ENCODE measurements at places on chromosomes 5 and 9.
A peak's percentile ranks its signal among the peaks of the same experiment; 100 is the strongest.

DNA sequence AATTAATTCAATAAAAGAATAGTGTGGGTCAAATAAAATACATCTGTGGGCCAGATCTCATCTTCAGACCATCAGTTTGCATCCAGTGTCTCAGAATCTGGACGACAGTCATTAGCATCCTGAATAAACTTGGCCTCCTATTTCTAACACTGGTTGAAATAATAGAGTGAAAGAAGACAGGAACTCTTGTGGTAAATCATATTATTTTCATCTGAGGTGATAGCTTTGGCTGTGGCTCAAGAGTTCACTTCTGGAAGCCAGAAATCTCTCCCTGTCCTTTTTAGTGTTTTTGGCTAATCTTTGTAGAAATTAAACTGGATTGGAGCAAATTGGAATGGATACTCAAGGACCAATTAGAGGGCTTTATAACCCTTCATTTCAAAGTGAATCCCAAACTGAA lies 63.4 kb upstream of the HMHB1 start:
- no peak for DNase-seq

DNA sequence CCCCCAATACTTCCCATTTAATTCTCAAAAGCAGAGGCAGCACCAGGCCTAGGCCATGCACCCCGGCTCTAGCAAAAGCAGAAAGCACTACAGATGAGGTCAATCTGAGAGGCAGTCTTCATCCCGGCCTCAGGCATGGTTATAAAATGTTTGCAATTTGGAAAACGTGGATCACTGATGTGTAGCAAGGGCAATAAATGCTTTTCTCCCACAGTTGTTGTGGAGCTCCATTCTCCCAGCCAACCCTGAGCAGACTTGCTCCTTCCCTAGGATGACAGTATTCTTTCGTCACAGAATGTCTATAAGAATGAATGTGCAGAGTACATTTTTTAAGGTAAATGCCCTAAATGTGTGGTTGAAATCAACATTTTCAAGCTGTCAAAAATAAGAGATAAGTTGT lies 157.3 kb upstream of the DAPK1 start:
- DNase-seq, result no peak

GRCh38 chr9:121675969-121676822 lies 24.8 kb downstream of the DAB2IP start:
- DNase-seq, result no peak

GRCh38 chr9:69370430-69370829 lies 45.4 kb downstream of the ENTREP1 start:
- DNase-seq, result no peak

DNA sequence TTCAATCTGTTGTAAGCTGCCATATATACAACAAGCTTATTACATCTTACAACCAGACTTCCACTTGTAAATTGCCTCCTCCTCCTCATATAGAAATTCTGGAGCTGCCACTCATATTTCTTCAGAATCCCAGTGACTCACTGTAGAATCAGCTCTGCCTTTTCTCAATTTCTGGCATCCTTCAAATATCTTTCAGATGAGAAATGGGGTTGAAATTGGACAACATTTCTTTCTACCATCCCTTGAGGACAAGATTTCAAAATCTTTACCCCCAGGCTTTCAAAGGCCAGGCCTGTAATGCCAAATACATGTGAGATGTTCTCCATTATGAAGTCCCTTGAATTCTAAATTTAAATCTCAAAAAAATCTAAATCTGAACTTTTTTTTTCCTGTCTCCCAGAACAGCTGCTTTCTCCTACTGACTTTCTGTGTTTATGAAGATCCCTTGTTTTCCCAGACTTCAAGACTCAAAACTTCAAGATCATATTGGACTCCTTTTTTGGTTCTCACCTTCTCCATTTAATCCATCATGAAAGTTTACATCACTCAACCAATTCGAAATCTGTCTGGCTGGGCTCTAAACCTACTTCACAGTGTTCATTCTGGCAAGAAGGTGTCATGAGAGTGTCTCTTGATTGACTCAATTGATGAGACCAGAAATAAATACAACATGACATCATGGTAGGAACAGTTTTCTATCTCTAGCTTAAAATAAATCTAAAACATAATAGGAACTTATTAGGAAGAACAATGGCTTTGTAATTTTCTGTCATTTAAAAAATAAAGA lies 109.8 kb downstream of the HMHB1 start:
- DNase-seq, result no peak

DNA sequence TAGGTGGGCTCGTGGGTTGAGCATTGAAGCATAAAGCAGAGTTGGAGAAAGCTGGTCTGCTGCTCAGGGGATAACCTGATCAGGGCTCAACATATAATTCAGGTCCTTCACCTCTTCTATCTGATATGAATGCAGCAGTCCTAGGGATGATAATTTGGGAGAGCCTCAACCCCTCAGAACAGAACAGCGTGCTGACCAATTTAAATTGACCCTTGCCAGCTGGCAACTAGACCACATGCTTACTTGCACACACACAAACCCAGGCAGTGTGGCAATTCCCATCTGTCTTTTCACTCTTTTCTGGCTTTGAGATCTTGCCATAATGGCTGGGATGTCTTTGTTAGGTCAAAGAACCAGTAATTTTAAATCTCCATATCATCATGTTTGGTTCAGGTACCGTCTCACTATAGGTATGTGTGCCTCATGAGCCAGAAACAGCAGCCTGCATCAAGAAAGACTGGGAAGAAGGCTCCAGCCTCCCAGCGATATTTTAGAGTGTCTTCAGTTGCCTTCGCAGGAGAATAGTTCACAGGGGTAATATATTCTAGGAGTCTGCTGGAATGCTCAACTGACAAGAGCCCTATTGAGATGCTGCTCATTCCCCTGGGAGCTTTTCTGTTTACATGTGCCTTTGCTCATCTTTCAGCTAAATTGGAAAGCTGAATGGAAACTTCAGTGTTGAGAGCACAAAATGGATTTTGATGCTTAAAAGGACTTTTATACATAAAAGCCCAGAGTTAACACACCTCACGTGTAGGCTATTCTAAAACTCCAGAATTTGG lies 497.6 kb downstream of the RASEF start:
- no peak for DNase-seq

DNA sequence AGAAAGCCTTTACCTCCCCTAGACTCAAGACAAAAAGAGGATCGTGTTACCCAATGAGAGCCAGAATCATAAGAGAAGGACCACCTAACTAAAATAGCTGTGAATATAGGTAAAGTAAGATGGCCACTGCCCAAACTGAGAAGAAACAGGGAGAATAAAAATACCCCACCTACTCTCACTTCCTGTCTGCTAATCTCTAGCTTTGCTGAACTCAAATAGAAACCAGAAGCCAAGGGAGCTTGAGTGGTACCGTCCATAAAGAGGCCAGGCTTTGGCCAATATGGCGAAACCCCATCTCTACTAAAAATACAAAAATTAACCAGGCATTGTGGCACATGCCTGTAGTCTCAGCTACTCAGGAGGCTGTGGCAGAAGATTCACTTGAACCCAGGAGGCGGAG lies 123.0 kb upstream of the FST start:
- DNase-seq, result no peak

GRCh38 chr5:141958546-141959172 lies 657 bp upstream of the PCDH12 start:
- no peak for DNase-seq

GRCh38 chr5:176902911-176903664 lies 3.9 kb upstream of the HK3 start:
- DNase-seq, result no peak

- no peak for DNase-seq
Measured at GRCh38 chr5:117177302-117177701, 602.7 kb upstream of the SEMA6A start.

DNA sequence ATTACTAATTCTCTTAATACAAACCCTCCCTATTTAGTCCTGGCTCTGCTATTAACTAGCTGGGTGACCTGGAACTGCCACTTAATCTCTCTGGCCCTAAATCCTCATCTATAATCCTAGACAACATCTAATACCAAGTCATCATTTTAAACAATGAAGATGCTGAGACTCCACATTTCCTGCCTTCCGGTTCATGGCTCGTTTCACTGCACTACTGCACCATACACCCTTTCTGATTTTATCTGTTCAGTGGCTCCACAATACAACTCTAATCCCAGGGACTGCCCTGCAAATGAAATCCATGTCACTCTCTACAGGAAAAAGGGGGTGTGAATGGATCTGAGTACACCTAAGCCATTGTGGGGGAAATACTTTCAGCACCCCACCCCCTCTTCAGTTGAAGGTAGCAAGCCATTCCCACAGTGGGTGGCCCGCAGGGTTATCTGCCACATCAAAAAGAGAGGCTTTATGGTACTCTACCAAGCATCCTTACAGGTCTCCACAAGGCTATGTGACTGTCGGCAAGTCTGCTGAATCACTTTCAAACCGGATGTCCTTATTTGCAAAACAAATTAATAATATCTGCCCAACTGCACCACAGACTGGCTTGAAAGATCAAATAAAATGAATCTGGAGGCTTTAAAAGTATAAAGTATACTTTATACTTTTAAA lies 89.5 kb downstream of the EPB41L4A start:
- DNase-seq, result no peak

- no peak for DNase-seq
Measured at GRCh38 chr5:149838881-149839739, 105.5 kb downstream of the PDE6A start.

DNA sequence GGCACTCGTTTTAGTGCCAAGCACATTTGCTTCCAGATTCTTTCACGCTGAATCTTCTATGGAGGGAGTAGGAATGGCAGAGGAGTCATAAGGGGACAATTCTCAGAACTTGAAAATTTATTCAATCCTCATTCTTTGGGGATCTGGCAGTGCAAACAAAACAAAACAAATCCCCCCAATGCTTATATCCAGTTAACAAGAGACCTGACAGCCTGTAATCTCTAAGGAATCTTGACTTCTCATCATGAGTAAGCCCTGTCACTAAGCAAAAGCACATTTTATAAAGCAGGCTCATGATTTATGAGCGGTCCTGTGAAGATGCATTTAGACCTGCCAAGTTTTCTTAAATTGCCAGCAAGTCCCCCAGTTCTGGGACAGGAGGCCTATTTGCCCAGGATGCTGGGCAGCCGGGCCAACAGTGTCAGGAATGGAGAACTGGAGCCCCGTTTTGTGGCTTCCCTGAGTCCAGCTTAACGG lies 513.9 kb downstream of the CTNND2 start:
- peak; percentile 23 for DNase-seq

DNA sequence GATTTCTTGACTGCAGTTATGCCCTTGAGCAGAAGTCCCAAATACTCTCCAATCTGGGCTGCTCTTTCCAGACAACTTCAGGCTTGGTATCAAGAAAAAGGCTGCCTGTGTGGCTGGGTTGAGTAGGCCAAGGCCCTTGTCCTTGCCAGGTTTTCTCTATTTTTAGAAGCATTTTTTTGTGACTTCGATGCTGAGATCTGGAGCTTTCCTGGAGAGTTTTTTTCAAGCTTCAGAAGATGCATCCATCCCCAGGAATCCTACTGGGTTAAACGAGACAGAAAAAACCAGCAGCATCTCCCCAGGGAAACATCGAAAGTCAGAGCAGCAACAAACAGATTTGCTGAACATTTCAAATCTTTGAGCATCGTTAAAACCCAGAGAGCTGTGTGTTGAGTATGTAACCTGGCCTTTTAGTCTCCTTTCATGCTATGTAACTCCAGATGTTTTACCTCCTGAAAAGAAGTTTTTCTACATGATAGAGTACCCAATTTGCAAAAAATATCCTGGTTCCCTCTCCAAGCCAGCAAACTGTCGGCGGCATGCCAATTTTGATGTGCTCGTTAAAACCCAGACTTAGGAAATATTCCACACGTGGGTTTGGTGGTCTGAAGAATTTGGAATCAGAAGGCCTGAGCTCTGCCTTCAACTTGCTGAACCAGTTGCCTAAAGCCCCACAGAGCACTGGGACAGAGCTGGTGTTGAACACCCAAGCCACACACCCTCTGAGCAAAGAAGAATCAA lies 98.1 kb upstream of the ALDH1B1 start:
- DNase-seq, result peak; percentile 78

GRCh38 chr5:135831439-135831838 lies 3.0 kb upstream of the SLC25A48 start:
- no peak for DNase-seq

GRCh38 chr5:33048315-33048714 lies 337.2 kb downstream of the NPR3 start:
- no peak for DNase-seq

GRCh38 chr9:114731701-114732100 lies 49.7 kb upstream of the TEX48 start:
- no peak for DNase-seq

- no peak for DNase-seq
Measured at GRCh38 chr9:37144762-37145161, 24.4 kb downstream of the ZCCHC7 start.

DNA sequence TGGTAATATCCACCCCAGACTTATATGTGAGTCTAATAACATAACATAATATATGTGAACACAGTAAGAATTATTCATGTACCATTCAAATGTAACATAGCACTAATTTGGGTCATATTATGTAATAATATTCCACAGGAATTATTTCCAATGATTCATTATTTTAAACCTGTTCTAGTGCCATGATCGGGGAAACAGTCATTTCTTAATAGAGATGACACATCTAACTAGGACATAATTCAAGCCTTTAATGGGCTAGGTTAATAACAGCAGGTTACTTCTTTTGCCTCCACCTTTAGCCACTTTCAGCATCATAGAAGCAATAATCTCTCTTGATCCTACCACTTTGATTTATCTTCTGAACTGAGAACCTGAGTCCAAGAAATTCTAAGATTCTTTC lies 12.3 kb downstream of the SPINK9 start:
- no peak for DNase-seq

DNA sequence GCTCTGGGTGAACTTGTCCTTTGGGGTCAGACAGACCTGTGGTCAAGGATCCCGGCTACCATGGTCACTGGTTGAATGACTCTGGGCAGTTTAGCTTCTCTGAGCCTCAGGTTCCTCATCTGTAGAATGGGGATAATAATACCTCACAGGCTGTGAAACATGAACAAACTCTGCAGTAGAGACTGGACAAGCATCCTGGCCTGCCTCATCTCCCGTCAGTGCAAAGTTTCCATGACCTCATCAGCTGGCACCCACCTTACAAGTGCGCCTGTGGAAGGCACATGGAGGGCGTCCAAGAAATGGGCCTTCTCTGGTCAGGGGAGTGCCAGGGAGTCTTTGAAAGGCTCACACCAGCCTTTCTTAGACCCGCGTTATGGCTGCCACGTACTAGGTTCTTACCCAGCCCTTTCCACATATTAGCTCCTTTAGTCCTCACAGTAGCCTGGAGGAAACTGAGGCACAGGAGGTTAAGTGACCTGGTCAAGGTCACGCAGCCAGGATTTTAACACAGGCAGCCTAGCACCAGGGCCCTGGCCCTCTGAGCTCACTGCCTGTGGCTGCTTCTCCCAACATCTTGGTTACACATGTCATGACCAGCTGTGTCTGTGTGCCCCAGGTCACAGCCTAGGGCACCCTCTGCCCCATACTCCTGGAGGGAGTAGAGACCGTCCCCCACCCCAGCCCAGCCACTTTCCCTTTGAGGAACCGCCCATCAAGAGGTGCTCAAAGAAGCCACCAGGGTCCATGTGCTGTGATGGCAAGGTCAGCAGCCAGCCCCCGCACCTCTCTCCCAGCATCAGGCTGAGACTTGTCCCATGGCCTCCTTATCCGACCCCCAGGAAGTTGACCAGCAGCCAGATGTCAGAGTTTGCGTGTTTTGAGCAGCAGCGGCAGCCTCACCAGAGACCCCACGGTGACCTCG lies 39.4 kb upstream of the RPL26L1 start:
- DNase-seq, result no peak

- no peak for DNase-seq
Measured at GRCh38 chr9:128899566-128900322, 17.8 kb downstream of the LRRC8A start.

Measured in NCI-H446 (cell line).